ENCODE measurements at places on chromosomes 2 and 18.

GRCh38 chr2:74763962-74764428 lies 69.9 kb upstream of the HK2 start:
- DNase-seq = no peak

- no peak for DNase-seq
Measured at GRCh38 chr18:42292654-42293053, 337.6 kb downstream of the PIK3C3 start.

DNA sequence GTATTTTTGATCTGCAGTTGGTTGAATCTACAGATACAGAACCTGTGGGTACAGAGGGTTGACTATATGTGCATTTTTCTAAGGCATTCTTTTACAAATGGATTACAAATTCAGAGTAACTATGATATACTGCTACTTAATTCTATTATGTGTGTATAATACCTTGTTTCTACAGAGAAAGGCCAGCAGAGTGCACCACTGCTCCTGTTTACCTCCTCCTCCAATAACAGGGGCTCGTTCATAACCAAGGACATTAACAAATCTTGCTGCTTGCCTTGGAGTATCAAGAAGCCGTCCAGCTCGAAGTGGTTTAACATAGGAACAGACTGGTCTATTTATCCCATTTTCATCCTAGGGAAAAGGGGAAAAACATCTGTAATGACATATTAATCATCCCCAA lies 16.4 kb downstream of the CEP76 start:
- DNase-seq = no peak

- no peak for DNase-seq
Measured at GRCh38 chr2:132697556-132698205, 27.7 kb upstream of the LYPD1 start.

- peak; percentile 52 for DNase-seq
Measured at GRCh38 chr2:192286093-192286701, 91.5 kb upstream of the TMEFF2 start.

- DNase-seq = no peak
Measured at GRCh38 chr2:219469186-219469724, 29.4 kb upstream of the GMPPA start.

DNA sequence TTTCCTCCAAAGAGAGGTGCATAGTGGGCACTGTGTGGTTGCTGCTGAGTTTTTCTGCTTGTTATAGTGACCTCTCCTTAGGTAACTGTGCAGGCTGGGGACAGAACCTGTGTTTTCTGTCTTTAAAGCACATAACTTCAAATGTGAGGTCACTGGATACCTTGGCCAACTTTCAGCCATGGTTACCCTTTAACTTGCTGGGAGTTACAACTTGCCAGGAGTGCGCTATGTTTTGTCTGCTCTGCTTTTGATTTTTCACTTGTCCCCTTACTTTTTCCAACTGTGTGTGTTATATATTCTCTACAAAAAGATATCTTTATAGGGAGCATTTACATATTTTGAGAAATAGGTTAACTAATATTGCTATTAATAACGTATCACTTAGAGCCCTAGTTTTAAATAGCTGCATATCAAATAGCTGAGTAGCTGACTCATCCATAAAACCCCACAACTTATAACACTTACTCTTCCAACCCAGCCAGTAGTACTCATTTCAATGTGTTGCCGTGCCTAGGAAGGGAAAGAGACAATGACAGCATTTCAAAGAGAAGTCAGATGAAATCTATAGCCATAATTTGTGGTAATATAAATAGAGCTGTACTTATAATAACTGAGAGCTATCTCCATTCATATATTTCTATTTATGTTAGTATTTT lies 51.6 kb downstream of the DPP4 start:
- DNase-seq = no peak

- peak; percentile 43 for DNase-seq
Measured at GRCh38 chr18:34643989-34644388, 66.1 kb upstream of the DTNA start.

GRCh38 chr18:2222270-2223185 lies 348.8 kb downstream of the METTL4 start:
- no peak for DNase-seq

- no peak for DNase-seq
Measured at GRCh38 chr2:108588070-108588668, 53.9 kb downstream of the LIMS1 start.

DNA sequence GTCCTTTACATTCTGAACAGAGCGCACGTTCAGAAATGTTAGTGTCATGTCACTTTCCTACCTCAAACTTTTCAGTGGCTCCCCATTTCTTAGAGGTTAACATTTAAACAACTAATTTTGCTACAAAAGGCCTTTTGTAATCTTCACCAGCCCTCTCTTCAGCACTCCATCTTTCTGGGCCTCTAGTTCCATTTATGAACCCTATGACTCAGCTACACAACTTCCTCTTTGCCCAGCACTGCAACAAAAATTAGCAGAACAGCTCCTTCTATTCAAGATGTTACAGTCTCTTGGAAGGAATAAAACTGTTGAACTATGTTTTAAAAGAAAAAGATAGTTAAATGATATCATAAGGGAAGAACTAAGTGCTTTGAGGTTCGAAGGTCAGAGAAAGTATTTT lies 139.9 kb downstream of the VWC2L start:
- DNase-seq = no peak
